ENCODE measurements at places on chromosomes 6 and 20.
A peak's percentile ranks its signal among the peaks of the same experiment; 100 is the strongest.

- no peak for DNase-seq
Measured at GRCh38 chr20:12056839-12057238, 139.1 kb downstream of the BTBD3 start.

DNA sequence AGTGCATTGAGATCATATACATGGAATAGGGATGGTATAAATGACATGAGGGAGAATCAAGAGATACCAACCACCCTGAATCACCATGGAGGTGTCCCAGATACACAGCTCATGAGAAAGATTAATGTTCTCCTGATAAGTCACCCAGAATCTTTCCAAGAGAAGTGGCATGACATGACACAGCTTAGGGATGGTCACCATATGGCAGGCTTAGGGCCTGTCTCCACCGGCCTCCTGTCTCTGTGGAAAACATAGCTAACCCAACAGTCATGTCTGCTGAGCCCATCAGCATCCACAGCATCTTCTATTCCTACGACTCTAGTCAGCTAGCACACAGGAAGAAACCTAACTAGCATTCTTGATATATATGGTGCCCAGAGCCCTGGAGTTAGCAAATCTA, 133.3 kb downstream of the IPCEF1 start:
- no peak for DNase-seq

- DNase-seq: no peak
Measured at GRCh38 chr6:111754423-111754822, 118.8 kb downstream of the FYN start.

GRCh38 chr6:21199262-21199661, 394.3 kb upstream of the SOX4 start:
- DNase-seq: no peak

DNA sequence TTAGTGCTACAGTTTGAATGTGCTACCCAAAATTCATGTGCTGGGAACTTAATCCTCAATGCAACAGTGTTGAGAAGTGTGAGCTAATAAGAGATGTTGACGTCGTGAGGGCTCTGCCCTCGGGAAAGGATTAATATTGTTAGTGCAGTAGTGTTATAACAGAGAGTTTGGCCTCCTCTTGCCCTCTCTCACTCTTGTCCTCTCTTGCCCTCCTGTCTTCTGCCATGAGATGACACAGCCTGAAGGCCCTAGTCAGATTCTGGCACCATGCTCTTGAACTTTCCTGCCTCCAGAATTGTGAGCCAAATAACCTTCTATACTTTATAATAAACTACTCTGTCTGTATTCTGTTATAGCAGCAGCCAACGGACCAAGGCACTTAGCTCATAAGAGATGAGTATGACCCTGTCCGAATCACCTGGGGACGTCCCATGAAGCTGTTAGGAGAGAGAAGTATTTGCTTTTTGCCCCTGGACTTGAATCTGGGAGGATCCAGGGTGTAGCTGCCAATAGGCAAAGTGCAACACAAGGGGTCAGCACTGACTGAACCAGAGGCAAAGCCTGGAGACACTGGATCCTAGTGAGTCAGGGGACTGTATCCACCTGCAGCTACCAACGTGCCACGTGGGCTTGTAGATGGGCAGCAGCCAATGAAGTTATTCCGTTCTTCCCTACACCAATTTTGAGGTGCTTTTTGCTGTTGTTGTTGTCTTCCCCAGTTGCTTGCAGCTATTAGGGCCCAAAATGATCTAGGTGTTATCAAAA, 233.7 kb downstream of the THBS2 start:
- no peak for DNase-seq

DNA sequence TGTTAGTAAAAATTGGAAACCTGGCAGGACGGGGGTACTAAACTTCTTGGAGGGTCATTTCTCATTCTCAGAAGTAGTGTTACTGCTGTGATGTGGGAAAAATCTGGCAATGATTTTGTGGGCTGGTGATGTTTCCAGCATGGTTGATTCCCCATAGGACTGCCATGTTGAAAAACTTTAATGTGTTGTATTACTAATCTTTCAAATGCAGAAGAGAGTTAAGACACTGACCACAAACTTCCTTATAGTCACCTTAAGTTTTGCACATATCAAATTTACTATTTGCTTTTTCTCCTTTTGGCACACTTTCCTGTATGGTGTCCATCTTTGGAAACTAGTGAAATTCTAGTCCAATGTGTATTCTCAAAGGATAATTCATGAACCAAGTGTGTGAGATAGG, 236.2 kb upstream of the TAB2 start:
- DNase-seq: no peak

DNA sequence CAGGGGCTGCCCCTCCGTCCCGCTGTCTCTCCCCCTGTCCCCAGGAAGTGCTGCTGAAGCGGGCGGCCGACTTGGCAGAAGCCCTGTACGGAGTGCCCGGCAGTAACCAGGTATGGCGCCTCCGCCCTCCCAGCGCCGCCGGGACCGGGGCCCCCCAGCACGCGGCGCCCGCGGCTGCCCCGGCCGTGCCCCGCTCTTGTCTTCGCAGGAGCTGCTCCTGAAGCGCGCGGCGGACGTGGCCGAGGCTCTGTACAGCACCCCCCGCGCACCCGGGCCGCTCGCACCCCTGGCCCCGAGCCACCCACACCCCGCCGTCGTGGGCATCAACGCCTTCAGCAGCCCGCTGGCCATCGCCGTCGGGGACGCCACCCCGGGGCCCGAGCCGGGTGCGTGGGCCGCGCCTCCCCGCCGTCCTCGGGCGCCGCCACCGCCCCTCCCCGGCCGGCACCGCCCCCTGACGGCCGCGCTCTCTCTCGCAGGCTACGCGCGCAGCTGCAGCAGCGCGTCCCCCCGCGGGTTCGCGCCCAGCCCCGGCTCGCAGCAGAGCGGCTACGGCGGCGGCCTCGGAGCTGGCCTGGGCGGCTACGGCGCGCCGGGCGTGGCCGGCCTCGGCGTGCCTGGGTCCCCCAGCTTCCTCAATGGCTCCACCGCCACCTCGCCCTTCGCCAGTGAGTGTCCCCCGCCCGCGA, 48.4 kb downstream of the CPXM1 start:
- DNase-seq: peak; percentile 46

DNA sequence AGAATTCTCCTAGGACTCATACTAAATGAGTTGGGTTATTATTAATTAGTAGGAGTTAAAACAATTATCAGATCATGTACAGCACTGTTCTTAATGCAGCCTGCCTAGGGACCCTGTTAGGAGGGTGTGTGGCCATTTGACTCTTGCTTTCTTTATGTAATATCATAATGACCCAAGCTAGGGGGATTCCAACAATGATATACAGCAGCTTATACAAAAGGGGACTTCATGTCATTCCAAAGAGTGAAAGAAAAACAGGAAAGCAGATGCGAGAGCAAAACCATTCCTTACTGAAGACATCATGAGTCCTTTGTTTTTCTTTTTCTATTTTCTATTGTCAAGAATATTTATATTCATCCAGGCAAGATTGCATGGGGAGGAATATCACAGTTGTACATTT, 455.2 kb downstream of the PLCB1 start:
- no peak for DNase-seq

DNA sequence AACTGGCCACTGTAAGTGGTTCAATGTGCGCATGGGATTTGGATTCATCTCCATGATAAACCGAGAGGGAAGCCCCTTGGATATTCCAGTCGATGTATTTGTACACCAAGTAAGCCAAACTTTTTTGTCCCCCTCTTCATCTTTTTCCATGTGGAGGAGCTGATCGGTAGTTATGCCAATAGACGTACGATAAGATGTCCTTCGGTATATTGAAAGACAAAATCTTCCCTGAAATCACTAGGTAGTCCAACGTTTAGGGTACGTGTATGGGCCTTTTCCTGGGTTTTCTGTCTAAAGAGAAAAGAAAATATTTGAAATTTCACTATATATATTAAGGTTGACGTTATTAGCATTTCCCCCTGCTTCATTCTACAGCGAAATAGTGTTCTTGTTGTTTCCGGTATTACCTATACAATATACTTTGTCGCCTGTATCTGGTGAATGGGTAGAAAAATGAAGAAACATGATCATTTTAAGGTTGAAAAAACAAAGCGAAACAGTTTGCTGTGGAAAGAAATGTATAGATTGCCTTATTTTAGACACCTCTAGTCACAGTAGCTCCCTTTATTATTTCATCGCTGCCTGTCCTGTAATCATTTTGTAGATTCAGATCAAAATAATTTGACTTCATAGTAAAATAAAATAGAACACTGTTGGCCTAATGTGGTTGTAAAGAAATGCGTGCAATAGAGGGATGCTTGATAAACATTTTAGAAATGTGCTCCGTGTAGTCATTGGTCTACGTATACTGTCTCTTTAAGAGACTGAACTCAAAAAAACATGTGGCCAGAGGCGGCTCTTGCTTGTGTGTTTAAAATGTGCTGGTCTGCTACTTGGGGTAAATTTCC, 1.5 kb downstream of the LIN28B start:
- no peak for DNase-seq

- DNase-seq: peak; percentile 16
Measured at GRCh38 chr20:57420571-57421252, 29.5 kb downstream of the RBM38 start.

DNA sequence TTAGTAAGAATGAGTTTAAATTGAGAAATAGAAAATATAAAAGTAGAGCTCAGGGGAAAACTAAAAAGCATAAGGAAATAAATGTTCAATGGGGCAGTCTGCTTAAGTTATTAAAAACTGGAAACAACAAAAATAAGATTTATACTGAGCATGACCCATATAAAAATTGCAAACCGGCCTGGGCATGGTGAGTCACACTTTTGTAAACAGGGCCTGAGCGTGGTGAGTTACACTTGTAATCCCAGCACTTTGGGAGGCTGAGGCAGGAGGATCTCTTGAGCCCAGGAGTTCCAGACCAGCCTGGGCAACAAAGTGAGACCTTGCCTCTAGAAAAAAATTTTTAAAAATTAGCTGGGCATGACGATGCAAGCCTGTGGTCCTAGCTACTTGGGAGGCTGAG, 74.6 kb downstream of the TMEM244 start:
- DNase-seq: no peak

DNA sequence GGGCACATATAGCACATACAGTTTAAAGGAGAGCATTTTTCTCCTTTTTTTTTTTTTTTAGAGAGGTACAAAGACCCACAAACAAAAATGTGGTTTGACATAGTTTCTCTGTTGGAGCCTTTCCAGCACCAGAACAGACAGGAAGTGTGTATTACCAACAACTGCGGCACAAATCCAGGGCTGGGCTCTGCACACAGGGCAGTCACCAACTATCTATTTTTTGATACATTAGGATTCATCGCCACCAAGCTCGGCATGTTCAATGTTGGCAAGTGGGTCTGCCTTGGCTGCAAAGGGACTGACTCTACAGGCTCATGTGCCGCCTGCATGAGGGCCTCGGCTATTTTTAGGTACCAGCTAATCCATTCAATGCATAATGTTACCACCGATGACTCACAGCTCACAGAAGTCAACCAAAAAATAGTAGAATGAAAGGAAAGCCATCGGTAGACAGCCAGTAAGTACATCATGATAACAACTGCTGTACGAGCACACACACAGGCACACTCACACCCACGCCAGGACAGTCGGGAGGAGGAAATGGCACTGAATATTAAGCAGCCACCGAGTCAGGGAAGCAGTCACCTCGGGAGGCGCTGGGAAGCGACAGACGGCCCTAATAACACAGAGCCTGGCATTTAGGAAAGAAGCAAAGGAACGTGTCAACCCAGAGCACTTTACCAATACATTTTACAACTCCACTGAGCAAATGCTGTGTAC, 81.6 kb downstream of the GMPR start:
- peak; percentile 67 for DNase-seq

- peak; percentile 32 for DNase-seq
Measured at GRCh38 chr6:105892577-105893262, 193.4 kb upstream of the PRDM1 start.

DNA sequence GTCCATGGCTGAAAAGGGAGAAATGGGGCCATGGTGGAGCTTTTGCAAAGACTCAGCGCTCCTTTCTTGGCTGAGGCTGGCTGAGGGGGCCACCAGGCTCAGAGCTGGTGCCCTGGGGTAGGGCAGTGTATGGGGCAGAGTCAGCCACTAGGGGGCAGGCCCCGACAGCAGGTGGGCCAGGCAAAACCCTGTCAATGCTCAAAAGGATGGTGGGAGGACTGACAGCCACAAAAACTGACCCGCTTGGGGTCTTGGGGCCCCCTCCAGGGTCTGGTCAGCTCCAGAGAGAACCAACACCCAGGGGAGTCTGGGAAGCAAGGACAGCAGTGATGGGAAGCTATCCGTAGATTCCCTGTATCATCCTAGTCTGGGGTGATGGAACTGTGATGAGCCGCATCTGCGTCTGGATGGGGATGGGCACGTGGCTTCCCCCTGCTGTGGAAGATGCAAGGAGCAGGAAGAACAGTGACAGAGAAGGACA, 306.9 kb downstream of the DHX35 start:
- DNase-seq: no peak

- no peak for DNase-seq
Measured at GRCh38 chr6:41630946-41631345, 7.3 kb upstream of the MDFI start.

GRCh38 chr20:38275815-38276550, 15.4 kb upstream of the KIAA1755 start:
- peak; percentile 38 for DNase-seq

DNA sequence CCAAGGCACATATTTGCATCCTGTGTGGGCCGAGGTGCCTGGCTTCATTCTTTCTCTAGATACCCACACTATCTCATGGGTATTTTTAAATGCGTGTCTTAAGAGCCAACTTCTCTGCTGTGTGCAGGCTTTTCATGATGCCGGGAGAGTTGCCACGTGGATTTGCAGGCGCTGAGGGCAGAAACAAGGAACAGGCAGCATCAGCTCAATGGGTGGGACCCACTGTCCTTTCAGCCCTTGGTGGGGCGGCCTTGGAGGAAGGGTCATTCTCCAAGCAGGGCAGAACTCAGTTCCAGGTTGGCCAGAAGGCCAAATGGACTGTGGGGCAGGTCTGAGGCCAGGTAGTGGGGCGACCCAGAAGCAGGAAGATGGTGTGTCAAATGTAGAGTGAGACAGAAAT, 84.7 kb downstream of the PHACTR3 start:
- DNase-seq: no peak

DNA sequence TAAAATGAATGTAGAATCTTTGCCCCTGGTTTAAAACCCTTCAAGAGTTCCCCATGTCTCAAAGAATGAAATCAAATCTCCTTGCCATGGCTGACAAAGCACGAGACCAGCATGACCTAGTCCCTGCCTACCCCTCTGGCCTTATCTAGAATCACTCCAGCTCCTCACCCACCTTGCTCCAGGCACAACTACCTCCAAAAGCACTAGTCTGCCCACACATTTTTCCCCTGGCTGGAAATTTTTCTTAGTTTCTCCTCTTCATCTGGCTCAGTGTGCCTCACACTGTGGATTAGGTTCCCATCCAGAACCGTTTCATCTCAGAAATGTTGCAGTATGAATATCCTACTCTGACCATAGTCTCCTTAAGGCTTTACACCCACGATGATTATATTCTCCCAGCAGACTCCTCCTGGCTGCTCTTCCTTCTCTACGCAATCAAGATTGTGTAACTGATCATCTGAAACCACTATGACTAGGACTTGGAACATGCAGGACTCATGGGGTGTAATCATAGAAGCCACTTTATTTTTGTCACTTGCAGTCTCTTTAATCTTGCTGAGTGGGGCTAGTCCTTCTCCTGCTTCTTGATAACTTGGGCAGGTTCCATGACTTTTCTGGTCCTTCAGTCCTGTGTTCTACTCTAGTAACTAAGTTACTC, 7.8 kb upstream of the MRS2 start:
- no peak for DNase-seq

- DNase-seq: no peak
Measured at GRCh38 chr20:49823152-49823847, 10.7 kb downstream of the SLC9A8 start.

GRCh38 chr6:28864326-28864923, 59.4 kb downstream of the TRIM27 start:
- no peak for DNase-seq

GRCh38 chr6:138242987-138243592, 24.8 kb upstream of the PBOV1 start:
- DNase-seq: no peak

- no peak for DNase-seq
Measured at GRCh38 chr6:5840734-5841390, 165.9 kb downstream of the NRN1 start.

Measured in CD4-positive, alpha-beta T cell treated with Interleukin-15 for 1 hour (primary cell).